ENCODE measurements at places on chromosomes 1 and 21.

DNA sequence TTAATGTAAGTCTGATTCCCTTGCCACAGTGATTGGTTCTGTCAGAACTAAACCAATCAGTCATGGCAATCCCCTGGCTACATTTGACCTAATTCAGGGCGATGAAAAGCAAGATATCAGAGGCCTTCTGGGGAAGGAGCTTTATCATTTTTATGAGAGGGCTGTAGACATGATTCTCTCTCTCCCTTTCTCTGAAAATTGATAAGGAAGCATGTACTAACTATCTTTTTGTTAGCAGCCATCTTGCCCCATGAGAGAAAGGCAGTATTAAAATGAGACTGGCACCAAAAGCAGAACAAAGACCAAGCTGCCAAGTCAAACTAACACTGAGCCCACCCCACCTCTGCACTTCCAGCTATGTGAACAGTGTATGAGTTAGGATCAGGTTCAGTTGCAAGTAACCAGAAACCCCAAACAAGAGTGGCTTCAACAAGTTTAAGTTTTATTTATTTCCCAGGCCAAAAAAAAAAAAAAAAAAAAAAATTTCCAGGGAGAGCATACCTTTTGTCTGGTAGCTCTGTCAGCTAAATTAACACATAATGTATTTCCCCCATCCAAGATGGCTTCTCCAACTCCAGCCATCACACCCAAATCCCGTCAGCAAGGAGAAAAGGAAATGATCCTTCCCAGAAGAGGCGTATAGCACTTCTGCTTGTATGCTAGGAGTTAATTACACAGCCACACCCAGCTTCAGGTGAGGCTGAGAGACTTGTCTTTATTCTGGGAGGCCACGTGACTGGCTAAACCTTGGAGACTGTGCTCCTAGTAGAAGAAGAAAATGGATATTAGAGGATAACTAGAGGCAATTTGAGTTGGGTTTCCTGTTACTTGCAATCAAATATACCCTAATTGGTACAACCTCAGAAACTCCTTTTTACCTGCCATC lies 105.8 kb upstream of the RALGPS2 start:
- no peak for DNase-seq

GRCh38 chr1:225849925-225850324 lies 32.3 kb downstream of the TMEM63A start:
- peak; percentile 51 for DNase-seq

DNA sequence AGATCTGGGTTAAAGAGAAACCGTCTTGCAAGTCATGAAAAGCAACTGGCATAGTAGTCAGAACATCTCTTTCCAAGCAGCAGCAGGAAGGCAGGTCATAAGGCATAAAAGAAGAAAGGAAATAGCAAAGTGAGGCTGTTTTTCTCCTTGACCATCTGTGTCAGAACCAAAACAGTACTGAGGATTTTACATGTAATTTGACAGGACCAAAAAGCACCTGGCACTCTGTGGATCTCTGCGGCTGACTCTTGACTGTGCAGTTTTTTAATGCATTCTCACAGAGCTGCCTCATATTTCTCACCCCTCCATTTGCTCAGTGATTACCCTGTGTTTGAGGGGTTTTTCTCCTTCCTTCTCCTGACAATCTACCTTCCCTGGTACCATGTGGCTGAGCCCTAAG lies 17.7 kb downstream of the TBX15 start:
- DNase-seq: no peak

- no peak for DNase-seq
These were observed 3.3 kb upstream of the ATP1A4 start for GRCh38 chr1:160148121-160148520.

Data from T-helper 2 cell (primary cell).